ENCODE measurements at places on chromosomes 4 and X.

DNA sequence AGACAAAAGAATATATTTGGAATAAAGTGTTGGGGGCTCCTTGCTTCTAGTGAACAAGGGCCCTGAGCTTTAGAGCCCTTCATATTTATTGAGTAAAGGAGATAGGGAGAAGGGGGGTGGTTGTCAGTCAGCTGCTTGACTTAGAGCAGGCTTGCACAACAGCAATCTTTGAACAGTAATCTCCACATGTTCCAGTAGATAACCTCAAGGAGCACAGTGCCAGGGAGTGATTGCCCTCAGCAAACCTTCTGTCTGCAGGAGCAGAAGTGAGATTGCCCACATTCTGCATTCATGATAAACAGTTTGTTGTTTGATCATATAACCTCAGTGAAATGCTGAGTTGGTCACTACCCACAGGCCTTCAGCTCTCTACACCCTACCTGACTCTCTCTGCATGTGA, 205.8 kb upstream of the CXCL13 start:
- DNase-seq: no peak

DNA sequence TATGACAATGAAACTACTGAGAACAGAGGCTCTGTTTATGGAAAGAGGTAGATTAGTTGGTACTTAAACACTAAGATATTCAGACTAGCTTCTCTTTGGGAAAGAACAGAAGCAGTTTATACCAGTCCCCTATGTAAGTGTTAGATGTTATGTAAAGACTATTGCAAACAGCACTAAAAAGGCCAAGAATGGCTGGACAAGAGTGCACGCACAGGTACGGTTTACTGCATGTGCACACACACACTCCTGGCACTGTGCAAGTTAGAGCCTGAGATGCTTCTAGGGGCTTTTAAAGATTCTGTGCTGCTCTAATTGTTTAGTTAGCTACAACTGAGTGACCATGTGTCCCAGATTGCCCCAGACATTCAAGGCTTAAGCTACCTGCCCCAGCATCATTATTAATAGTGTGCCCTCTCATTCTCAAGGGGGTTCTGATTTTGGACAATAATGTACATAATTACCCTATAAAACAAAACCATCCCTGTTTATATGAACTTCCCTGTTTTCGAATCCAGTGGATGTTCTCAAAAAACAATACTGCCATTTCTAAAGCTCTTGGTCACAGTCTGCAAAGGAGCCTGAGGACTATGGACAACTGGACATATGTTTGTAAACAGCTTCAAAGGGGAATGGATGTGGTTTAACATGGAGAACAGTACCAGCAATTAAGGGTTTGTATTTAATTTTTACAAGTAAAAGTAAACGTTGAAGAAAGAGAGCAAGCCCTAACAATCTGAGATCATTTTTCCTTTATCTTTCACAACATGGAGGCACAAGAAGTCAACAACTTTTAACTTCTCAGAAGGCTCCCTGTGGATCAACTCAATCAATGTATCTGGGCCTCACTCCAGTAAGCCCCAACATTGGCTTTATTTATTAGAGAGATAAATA, 2.0 kb downstream of the SETD7 start:
- no peak for DNase-seq

DNA sequence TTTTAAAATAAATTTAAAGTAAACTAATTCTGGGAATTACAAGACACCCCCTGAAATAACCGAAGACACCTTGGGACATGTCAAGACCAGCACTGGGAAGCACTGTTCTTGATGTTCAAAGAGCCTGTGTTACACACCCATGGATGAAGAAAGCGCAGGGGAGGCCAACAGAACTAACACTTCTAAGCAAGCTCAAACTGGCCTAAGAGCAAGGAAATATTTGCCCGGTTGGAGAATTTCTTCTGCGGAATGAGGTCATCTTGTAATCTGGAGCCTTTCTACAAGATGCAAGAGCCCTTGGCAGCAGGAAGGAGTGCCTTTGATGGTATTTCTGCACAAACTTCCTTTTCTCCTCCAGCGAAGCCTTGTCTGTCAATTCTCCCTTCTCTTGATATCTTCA, 9.3 kb upstream of the EFHC2 start:
- no peak for DNase-seq

- no peak for DNase-seq
Measured at GRCh38 chrX:15594371-15594770, 6.4 kb downstream of the ACE2 start.

- DNase-seq: no peak
Measured at GRCh38 chrX:22800360-22800759, 199.4 kb upstream of the DDX53 start.

Measured in stimulated activated CD8-positive, alpha-beta memory T cell treated with anti-CD3 and anti-CD28 coated beads, Interleukin-4, amount 100 ng/mL, for 1 hour (primary cell).